Left lung (tissue), 14 donors: ENCODE measurements at places on chromosomes 16 and 17. TPM values are rescaled to one million over a fixed set of nuclear protein-coding genes. Genes with fewer than 3 reads are reported as not detected.

DNA sequence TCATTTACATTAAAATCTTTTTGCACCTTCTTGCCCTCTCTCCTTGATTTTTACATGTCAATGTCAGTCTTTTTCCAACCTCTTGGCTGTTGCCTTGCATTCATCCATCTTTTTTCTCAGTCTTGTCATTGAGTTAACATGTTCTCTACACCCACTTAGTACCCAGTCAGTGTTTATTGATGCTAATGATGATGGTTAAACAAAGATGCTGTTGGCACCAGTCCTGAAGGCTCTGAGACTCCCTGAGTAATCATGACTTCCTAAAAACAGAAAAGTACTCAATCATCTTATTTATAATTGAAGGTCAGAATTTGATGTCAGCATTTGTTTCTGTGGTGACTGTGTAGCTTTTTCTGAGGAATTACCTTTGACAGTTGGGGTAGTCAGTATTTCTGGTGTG, 104.5 kb downstream of the NLK start:
- DNase-seq, result no peak

DNA sequence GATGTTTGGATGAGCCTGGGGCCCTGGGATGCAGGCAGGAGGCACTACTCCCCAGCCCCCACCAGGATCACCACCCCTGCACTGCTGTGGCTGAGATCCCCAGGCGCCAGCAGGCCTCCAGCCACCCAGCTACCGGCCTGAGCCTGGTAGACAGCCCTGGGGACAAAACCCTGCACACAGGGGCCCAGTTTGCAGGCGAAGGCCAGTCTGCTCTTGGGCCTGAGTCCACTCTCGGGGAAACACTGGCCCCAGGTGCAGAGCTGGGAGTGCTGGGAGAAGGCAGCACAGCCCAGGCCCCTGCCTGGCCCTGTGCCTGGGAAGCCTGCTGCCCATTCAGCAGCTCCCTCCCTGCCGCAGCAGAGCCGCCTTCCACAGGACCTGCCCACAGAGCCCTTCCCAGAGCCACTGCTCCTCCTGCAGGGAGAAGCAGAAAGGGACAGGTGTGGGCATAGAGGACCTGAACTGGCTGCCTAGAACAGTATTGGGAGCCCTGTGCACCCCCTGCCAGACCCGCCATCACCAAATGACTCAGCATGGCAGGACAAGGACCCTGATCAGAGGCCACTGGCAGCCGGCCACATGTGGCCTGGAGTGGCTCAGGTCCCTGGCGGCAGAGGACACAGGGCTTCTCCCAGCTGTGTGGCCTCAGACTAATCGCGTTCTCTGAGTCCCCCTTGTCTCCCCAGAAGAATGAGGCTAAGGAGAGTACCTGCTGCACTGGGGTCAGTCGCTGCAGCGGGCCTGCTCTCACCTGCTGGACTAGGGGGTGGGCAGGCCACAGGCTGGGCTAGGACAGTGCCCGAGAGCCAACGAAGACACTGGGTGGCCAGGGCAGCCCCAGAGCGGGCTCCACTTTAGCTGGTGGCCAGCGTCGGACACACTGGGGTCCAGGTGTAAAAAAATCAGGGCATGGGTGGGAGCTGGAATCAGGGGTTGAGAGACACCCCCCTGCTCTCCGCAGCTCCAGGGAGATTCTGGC, 10.7 kb downstream of the MSRB1 start:
- no peak for DNase-seq

- no peak for DNase-seq
These were observed 156.1 kb downstream of the SEC14L1 start for GRCh38 chr17:77296769-77297409.

GRCh38 chr17:57665128-57665527, 80.0 kb downstream of the CCDC182 start:
- no peak for DNase-seq

The PABPN1L gene
- polyA plus RNA-seq, result not detected

The IL34 gene
- polyA plus RNA-seq, result 0.47 TPM
